ENCODE measurements at places on chromosomes 4 and X. TPM values are rescaled to one million over a fixed set of nuclear protein-coding genes. Genes with fewer than 3 reads are reported as not detected.

DNA sequence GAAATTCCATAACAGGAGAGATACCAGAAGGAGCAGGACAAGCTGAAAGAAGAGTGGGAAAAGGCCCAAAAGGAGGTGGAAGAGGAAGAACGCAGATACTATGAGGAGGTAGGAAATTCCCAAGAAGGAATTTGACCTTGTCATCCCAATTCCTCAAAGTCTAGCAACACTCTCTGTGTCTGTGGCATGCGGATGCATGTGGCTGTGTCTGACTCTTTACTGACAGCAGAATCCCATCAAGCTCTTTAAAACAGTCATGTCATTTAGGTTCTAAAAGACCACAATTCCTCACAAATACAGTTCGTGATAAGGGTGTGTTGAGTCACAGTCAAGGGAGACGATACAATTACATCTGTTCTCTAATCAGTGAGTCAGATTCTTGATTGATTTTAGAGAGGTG is 68.5 kb downstream of the PHOX2B start:
- no peak overlapping the region for H3K27ac ChIP-seq
- H3K36me3 ChIP-seq, result no peaks in the 10 kb centered on the region
- no peak overlapping the region for H3K4me3 ChIP-seq
- peaks cover 8% of the 10 kb centered on the region for H3K4me1 ChIP-seq
- no peak for DNase-seq

DNA sequence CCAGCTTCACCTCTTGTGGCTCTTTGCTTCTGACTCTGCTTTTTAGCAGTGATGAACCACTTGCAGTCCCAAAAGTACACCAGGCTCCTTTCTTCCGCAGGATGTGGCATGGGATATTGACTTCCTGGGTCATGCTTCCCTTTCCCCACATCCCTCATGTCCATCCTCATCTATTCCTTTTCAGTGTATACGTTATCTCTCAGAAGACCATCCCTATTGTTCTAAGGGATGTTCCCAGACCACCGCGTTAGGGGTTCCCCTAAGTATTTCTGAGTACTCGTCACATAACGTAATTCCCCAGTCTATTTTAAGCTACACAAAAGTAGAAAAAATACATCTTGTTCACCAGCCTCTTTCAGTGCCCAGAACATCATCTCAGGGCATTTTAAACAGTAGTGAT is 71.1 kb upstream of the NLGN4X start:
- H3K36me3 ChIP-seq, result 0 out of 2 replicates have a peak, but pooled peaks cover 4% of the 10 kb centered on the region
- H3K27ac ChIP-seq, result no peak overlapping the region
- no peak overlapping the region for H3K4me3 ChIP-seq
- H3K4me1 ChIP-seq, result peaks cover 9% of the 10 kb centered on the region

GRCh38 chrX:45622538-45622937 is 421.9 kb upstream of the DIPK2B start:
- no peak for DNase-seq
- no peak overlapping the region for H3K27ac ChIP-seq
- no peak overlapping the region for H3K4me3 ChIP-seq
- no peaks in the 10 kb centered on the region for H3K36me3 ChIP-seq
- peaks cover 25% of the 10 kb centered on the region for H3K4me1 ChIP-seq

DNA sequence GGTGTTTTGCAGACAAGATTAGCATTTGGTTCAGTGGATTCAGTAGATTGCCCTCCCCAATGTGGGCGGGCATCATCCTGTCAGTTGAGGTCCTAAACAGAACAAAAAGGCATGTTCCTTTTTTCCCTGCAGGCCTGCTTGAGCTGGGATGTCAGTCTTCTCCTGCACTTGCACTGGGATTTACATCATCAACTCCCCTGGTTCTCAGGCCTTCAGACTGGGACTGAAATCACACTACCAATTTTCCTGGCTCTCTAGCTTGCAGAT is 278.9 kb upstream of the FTHL17 start:
- H3K27me3 ChIP-seq, result no peaks in the 10 kb centered on the region
- H3K36me3 ChIP-seq, result no peaks in the 10 kb centered on the region
- no peak overlapping the region for H3K4me3 ChIP-seq
- peaks cover 7% of the 10 kb centered on the region for H3K4me1 ChIP-seq
- DNase-seq, result no peak
- no peak overlapping the region for H3K27ac ChIP-seq

DNA sequence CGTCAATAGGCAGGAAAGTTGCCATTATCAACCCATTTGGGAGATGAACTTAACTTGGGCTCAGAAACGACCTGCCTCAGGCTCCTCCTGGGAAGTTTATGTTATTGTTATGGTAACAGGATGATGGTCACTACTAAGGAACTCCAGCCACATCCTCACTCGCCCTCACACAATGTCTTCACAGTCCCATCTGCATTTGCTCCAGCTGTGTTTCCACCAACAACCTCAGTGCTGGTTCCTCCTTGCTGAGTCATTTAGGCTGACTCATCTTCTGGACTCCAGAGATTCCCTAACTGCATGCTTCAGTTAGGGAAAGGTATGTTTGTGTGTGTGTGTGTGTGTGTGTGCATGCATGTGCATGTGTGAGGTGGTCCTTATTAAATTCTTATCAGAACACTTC is 293.4 kb upstream of the BOD1L1 start:
- no peak overlapping the region for H3K27ac ChIP-seq
- no peak for DNase-seq
- H3K4me1 ChIP-seq, result peaks cover 14% of the 10 kb centered on the region
- H3K36me3 ChIP-seq, result no peaks in the 10 kb centered on the region
- no peak overlapping the region for H3K4me3 ChIP-seq

- no peaks in the 10 kb centered on the region for H3K36me3 ChIP-seq
- no peak overlapping the region for H3K4me3 ChIP-seq
- DNase-seq, result no peak
- H3K27me3 ChIP-seq, result no peaks in the 10 kb centered on the region
- H3K4me1 ChIP-seq, result peaks cover 17% of the 10 kb centered on the region
These were observed 323.1 kb downstream of the GBA3 start for GRCh38 chr4:23015821-23016220.

- peak overlapping the region; percentile 90 for H3K27ac ChIP-seq
- H3K36me3 ChIP-seq, result no peaks in the 10 kb centered on the region
- peak overlapping the region; percentile 55 for H3K4me3 ChIP-seq
- peaks cover 66% of the 10 kb centered on the region for H3K4me1 ChIP-seq
- H3K27me3 ChIP-seq, result no peaks in the 10 kb centered on the region
- DNase-seq, result peak; percentile 12
These were observed 106.9 kb downstream of the MAML3 start for GRCh38 chr4:140047017-140047640.

DNA sequence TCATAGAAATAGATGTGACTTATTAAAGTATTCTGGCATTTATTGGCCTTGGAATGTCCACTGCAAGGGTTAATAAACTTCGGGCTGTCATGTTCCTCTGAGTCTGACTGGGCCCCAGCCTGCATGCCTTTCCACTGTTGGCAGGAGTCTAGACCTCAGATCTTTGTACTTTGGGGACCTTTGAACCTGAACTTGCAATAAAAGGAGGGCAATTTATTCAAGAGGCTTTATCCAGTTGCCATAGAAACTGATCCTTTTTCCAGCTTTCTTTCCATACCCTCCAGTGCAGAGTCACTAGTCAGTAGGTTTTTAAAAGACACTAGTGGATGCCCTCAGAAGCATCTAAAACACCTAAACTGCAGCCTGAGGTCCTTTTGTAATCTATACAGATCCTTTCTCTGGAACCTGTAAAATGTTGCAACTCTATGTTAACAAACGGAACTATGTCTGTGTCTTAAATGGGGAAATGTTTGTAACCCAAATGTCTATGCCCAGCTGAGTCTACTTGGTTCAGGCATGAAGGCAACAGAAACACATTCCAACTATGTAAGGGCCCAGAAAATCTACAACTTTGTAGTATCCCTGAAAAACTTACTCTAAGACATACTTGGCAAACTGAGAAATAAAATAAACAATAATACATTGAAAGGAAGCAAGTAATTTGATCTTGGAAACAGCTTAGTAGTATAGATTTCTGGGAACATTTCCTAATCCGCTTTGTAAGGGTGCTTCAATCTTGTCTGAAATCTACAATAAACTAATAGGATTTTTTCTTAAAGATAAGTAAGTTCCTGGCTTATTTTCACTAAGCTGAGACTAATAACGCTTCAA is 41.5 kb downstream of the SOWAHB start:
- no peak overlapping the region for H3K4me3 ChIP-seq
- H3K27me3 ChIP-seq, result no peaks in the 10 kb centered on the region
- H3K4me1 ChIP-seq, result 0 out of 2 replicates have a peak, but pooled peaks cover 5% of the 10 kb centered on the region
- no peaks in the 10 kb centered on the region for H3K36me3 ChIP-seq
- no peak for DNase-seq
- H3K27ac ChIP-seq, result no peak overlapping the region

- peaks cover 16% of the 10 kb centered on the region for H3K4me1 ChIP-seq
- H3K4me3 ChIP-seq, result no peak within 1 kb of the TSS
- DNase-seq, result no peak
- H3K27ac ChIP-seq, result peak within 1 kb of the TSS; percentile 28
- no peaks in the 10 kb centered on the region for H3K27me3 ChIP-seq
These were observed at the start of gene RUFY3 for GRCh38 chr4:70721747-70722146. Gene RUFY3 (plus strand): TSS chr4:70721964. CDS start chr4:70722574, 610 bp downstream.

DNA sequence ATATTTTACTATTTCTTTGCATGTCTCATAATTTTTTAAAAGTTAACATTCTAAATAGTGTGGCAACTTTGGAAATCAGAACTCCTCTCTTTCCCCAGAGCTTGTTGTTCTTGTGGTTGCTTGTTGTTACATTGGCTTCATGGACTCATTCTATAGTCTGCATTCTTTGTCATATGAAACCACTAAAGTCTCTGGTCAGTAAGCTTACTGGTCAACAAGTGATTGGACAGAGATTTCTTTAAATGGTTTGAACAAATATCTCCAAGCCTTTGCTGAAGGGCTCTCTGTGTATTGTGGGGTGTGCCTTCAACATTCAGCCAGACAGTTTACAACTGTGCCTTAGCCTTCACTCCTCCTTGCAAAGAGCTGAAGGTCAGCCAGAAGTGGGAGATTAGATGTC is 147.2 kb downstream of the OPHN1 start:
- H3K27ac ChIP-seq, result no peak overlapping the region
- DNase-seq, result no peak
- no peaks in the 10 kb centered on the region for H3K36me3 ChIP-seq
- H3K4me3 ChIP-seq, result no peak overlapping the region

GRCh38 chr4:13498469-13498868 is 14.3 kb upstream of the RAB28 start:
- H3K4me3 ChIP-seq, result no peak overlapping the region
- no peak overlapping the region for H3K27ac ChIP-seq
- DNase-seq, result no peak
- no peaks in the 10 kb centered on the region for H3K27me3 ChIP-seq
- H3K36me3 ChIP-seq, result no peaks in the 10 kb centered on the region

DNA sequence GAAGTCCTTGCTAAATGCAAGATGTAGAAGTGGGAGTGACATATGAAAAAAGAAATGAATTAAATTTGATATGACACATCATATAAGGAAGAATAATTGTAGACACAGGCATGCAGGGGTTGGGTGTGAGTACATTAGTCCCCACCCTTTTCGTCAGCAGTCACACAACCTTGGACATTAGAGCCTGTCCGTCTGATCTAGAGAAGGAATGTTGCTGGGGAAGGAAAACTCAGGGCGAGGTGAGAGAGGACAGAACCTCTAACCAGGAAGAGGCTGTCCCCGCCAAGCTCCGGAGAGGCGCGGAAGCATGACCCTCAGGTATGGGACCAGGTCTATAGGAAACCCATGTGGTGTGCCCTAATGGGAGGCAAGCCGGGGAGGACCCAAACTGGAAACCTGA is 102.1 kb downstream of the RELL1 start:
- H3K36me3 ChIP-seq, result peaks cover 3% of the 10 kb centered on the region
- no peak overlapping the region for H3K27ac ChIP-seq
- H3K4me3 ChIP-seq, result no peak overlapping the region
- H3K27me3 ChIP-seq, result peaks cover 4% of the 10 kb centered on the region

- H3K27ac ChIP-seq, result no peak overlapping the region
- no peaks in the 10 kb centered on the region for H3K27me3 ChIP-seq
- no peaks in the 10 kb centered on the region for H3K4me1 ChIP-seq
These were observed 89.8 kb downstream of the COMMD8 start for GRCh38 chr4:47373709-47374108.

- no peaks in the 10 kb centered on the region for H3K4me1 ChIP-seq
- peaks cover 4% of the 10 kb centered on the region for H3K36me3 ChIP-seq
- H3K27ac ChIP-seq, result no peak overlapping the region
- no peak overlapping the region for H3K4me3 ChIP-seq
These were observed 15.3 kb downstream of the SLC6A8 start for GRCh38 chrX:153703036-153703370.

DNA sequence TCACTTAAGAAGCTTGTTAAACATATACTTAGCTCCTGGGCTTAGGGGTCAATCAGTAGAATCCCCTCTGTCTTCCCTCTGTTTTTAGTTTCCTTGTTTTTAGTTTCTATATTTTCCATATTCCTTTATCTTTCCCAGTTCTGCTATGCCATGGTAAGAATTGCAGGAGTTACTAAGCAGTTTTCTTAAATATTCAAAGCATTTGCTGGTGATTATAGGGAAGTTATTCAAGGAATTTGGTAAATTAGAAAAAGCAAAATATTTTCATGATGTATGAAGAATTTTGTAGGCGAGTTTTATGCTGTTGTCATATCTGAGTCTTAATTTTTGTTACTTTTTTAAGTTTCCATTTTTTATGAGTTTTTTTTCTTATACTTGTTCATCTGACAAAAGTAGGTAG is 91.6 kb upstream of the NUDT6 start:
- H3K36me3 ChIP-seq, result peaks cover 58% of the 10 kb centered on the region
- H3K4me3 ChIP-seq, result no peak overlapping the region

DNA sequence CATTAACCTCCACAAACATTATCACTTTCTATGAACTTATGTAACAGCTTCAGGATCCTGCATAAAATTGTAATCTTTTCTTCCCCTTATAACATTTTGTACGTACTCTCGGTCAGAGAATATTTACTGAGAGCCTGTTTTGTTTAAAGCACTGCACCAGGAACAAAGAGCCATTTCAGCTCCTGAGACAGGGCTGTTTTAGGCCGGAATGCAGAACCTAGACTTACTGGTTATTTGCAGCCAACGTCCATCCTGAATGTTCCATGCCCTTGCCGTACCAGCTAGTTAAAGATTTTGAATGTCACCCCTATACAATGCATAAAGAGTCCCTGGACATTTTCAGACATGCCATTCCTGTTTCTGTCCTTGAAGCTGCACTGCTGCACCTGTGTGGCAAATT is 248.8 kb downstream of the PCDH7 start:
- H3K4me3 ChIP-seq, result no peak overlapping the region
- no peaks in the 10 kb centered on the region for H3K36me3 ChIP-seq
- H3K27me3 ChIP-seq, result no peaks in the 10 kb centered on the region
- no peak overlapping the region for H3K27ac ChIP-seq

GRCh38 chrX:40460926-40461325 is 119.8 kb upstream of the ATP6AP2 start:
- H3K27me3 ChIP-seq, result peaks cover 19% of the 10 kb centered on the region
- DNase-seq, result no peak
- H3K4me1 ChIP-seq, result peaks cover 20% of the 10 kb centered on the region

Gene CDKL2
- 1.4 TPM for total RNA-seq

Gene RASGEF1B
- total RNA-seq, result 6.9 TPM

Gene PRDM8
- not detected for total RNA-seq

Gene NWD2
- not detected for total RNA-seq

Gene MAGEB18
- not detected for total RNA-seq

Gene USP17L5
- total RNA-seq, result not detected

Gene TASL
- total RNA-seq, result not detected

Data from WTC11 (cell line).